ENCODE measurements at places on chromosomes 5 and 9.

DNA sequence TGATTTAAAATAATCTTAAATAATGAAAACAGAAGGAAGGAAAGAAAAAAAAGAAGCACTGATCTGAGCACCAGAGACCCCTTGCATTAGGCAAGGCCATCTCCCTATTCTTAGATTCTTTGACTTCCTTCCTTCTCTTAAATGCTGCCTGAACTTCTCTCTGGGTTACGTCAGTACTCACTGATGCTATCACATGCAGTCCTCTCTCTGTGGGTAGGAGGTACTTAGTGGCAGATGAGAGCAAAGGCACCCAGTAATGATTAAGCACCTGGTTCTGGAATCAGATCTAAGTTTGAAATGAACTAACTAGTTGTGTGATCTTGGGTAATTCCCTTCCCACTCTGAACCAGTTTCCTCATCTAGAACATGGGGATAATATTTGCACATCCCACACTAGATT, 110.3 kb upstream of the TBC1D2 start:
- no peak for DNase-seq

DNA sequence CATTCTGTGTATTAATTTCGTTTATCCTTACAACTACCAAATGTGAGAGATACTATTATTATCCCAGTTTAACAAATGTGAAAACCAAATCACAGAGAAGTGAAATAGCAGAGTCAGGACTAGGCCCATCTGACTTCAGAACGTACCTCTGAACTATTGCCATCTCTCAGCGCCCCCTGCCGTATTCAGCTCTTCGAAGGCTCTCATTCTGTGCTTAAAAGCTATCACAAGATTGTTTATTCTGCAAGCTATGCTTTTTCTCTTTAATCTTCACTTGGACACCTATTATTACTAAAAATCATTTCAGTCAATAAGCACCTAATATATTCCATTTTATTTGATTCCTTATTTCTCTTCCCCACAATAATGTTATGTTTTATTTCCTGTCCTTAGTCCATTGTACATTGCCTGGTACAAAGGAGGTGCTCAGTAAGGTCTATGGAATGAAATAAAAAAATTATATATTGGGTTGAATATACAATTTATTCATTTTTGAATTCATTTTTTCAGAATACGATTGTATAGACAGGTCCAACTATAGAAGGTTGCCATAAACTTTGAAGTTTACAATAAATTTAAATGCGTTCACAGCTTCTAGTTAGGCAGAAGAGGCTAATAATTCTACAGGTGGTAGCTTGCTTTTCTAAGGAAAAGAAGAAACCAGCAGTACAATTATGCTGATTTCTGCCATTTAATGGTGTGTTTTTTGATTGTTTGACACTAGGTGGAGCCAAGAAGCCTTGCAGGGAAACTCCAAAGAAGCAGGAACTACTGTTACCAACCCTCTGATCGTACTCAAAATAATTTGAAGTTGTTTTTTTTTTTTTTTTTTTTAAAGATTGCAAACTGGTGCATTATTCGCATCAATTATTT, 202.2 kb upstream of the DMRTA1 start:
- peak; percentile 69 for DNase-seq

DNA sequence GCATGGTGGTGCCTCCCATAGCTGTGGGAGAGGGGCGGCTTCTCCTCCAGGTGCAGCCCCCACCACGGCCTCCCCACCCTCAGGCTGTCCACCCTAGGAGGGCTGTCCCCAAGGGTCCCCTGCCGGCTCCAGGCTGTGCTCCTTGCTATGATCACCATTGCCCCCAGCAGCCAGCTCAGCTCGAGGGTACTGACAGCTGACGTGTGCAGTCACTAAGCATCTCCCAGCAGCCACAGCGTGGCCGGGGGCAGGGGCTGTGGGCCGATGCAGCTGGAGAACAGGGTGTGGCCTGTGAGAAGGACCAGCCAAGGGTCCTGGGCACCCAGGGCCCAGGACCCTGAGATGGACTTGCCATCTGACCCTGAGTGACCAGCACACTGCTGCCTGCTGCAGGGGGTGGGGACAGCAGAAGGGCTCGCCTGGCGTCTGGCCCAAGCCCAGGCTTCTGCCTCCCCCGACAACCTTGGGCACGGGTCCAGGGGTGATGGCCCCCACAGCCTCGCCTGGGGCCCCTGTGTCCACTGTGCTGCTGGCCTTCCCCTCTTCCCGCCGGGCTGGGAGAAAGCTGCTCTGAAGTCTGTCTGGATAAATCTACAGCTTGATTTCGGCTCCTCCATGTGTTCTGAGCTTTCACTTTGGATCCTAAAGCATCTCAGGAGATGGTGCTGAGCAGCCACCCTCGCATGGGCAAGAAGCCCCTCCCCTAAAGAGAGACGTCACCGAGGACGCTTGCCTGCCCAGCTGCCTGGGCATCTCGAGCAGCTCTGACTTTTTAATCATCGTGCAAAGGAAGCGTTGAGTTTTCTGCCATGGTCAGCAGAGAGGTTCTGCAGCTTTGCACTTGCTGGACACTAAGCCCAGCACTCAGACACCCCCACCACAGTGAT, 5.5 kb downstream of the KCNT1 start:
- DNase-seq, result no peak

- DNase-seq, result peak; percentile 95
These were observed 64.2 kb downstream of the MYO10 start for GRCh38 chr5:16871746-16872339.

DNA sequence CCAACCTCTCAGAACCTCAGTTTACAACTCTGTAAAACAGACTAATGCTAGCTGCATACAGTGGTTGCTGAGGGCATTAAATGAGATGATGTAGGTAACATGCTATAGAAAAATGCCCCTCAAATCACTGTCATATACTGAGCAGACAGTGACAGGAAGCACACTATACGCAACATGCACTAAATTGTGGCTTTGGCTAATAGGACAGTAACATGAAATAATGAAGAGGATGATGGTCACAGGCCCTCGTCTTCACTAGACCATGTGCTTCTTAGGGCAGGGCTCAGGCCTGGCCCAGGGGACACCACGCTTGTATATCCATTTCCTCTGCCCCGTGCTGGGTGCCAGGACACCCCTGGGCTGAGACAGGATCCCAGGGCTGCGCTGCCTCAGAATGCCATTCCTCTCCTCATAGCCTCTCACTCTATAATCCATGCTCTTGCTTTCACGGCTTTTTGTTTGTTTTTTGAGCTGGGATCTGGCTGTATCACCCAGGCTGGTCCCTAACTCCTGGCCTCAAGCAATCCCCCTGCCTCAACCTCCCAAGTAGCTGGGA, 18.9 kb downstream of the CSF1R start:
- no peak for DNase-seq

GRCh38 chr9:121182101-121182836, 19.4 kb downstream of the RAB14 start:
- DNase-seq, result no peak

GRCh38 chr5:880816-881550, 11.6 kb downstream of the BRD9 start:
- no peak for DNase-seq

DNA sequence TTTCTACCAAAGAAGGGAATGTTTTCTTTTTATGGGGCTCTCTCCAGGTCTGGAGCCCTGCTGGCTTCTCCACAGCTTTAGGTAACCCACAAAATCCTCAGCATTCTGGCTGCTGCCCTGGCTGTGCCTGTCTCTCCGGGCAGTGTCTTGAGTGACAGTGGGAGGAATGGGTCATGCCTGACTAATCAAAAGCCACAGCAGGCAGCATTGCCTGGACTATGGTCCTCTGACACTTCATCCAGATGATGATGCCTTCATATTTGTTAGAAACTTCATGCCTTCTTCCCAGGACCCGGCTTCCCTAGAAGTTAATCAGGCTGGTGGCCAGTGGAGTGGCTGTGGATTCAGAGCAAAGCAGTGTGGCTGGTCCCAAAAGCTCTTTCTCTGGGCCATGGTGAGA, 32.2 kb upstream of the TGFBI start:
- no peak for DNase-seq

DNA sequence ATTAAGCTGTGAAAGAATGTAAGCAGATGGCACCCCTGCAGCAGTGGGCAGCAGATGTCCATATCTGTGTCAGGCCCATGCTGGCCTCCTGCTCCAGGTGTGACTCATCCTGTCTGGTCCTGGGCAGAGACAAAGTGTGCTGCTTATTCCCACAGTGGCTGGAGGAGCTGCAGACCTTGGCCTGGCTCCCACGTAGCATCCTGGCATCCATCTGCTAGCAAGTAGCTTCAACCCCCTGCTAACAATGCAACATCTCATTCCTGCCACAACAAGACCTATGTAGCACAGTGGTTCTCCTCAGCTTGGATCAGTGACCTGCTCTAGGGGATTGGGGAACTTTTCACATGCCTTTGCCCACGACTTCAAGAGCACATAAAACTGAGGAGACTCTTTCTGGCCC, 126.4 kb upstream of the SLC12A2 start:
- peak; percentile 38 for DNase-seq

- DNase-seq, result peak; percentile 96
These were observed 117.5 kb downstream of the ZNF608 start for GRCh38 chr5:124628721-124629596.

DNA sequence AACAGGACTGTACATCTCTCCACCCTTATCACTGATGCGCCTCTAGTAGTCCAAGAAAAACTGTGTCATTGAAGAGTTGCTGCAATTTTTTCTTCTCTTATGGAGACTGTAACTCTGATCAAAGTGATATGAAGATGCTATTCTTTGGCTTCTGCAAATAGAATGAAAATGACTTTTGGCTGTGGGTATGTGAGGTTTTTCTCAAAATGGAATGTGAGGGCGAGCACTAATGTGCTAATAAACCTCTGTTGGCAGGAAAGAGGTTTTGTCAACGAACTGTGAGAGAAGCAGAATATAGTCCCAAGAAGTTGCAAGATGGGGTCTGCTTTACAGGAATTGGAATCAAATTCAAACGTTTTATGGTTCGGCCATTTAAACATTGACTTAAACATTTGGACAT, 252.0 kb upstream of the GAS1 start:
- DNase-seq, result no peak

- no peak for DNase-seq
These were observed 214.4 kb upstream of the MVB12B start for GRCh38 chr9:126112135-126112720.

DNA sequence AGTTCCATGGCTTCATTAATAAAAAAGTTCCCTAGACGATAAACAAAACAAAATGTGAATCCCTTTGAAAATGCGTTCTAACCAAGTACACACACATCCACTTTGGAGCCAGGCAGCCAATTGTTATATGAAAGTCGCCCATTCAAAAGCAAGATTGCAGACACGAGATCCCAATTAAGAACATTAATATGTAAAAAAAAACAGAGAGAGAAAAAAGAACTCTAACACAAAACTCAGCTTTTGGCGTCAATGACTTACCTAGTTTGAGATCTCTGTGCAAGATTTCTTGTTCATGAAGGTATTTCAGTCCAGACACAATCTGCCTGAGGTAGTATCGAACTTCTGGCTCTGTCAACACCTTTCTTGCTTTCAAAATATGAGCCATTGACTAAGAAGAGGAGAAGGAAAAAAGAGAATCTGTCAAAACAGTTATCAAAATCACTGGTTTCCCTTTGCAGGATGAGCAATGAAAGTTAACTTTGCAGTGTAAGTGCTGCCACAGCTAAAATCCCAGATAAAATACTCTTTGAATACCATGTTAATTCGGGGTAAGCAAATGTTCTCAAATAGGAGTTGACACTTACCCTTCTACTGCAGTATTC, 1.6 kb downstream of the PLK2 start:
- no peak for DNase-seq

GRCh38 chr5:102223542-102224477, 72.3 kb downstream of the SLCO4C1 start:
- peak; percentile 23 for DNase-seq

DNA sequence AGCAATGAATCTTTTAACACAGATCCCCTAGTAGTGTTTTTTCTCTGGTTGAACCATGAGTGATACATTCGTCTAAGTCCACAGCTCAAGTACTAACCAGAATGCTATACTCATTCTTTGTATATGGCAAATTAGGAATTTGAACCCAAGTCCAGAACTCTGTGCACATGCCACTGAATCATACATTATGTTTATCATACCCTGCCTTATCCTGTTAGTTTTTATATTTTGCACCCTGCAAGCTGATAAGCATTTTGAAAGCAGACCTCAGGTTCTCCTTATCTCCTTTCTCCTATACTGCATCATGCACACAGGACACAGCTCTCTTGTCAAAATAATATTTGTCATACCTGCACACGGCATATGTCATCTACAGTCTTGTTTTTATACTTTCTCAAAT, 54.6 kb upstream of the ELL2 start:
- no peak for DNase-seq

DNA sequence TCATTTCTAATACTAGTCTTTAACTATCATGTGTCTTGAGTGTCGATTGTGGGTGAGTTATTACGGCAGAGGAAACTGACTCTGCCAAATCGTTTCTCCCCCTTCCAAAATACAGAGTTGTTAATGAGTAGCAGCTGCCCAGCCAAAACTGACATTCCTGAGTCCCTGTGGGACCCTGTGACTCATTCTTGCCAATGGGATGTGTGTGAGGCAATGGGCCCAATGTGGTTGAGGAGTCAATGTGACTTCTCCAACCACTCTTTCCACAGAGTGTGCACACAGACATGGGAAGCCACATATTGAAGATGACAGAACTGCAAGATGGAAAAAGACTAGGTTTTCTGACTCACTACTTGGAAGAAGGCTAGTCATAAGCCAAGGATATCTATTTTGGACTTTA, 434.7 kb downstream of the DTWD2 start:
- DNase-seq, result peak; percentile 16

DNA sequence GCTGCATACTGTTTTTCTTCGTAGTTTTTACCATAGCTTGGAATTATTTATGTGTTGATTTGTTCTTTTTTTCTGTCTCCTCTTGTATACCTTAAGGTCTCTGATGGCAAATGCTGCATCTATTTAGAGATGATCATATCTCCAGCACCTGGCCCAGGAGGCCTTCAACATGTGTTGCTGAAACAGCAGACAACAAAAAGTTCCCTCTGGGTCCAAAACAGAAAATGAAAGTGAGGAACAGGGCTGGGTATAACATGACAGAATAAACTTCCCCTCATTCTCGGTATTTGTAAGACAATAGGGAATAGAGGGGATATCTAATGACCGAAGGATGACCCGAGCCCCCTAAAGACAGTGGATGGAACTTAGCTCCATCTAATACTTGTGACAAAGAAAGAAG, 22.7 kb upstream of the PCSK1 start:
- DNase-seq, result no peak

DNA sequence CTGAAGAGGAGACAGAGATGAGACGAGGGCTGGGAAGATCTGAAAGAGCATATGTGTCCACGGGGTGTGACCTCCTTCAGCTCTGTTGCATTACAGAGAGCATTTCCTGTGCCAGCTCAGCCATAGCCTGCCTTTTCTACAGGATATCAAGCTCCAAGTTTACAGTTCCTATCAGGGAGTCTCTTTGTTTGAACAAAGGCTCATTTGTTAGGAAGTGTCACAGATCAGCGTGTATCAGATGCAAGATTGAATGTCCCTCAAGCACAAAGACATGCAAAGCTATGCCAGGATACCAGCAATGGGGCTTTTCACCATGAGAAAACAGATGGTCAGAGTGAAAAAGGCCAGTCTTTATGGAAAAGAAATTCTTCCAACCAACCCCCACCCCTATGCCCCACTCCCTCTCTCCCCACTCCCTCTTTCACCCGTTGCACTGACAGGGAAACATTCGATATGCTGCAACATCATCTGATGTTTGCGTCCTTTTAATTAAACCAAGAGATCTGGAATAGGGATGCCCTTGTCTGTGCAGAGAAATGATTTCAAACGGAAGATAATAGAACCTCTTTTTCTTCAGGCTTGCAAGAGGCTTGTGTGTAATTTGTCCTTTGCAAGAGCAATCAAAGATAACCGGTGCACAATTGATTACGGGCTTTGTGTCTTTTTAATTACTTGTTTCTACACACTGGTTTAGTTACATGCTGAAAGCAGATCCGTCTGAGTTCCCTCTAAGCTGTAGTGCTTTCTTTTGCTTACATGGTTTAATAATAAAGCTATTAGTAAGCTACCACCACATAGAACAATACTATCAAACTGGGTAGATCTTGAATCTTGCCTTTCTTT, 263.1 kb upstream of the RGMB start:
- DNase-seq, result no peak

All from fibroblast of villous mesenchyme (primary cell).